Stimulated activated naive CD4-positive, alpha-beta T cell treated with Interleukin-2 at 50 U/mL for 16 hours (primary cell): ENCODE measurements at places on chromosomes 13 and 19.
A peak's percentile ranks its signal among the peaks of the same experiment; 100 is the strongest.

DNA sequence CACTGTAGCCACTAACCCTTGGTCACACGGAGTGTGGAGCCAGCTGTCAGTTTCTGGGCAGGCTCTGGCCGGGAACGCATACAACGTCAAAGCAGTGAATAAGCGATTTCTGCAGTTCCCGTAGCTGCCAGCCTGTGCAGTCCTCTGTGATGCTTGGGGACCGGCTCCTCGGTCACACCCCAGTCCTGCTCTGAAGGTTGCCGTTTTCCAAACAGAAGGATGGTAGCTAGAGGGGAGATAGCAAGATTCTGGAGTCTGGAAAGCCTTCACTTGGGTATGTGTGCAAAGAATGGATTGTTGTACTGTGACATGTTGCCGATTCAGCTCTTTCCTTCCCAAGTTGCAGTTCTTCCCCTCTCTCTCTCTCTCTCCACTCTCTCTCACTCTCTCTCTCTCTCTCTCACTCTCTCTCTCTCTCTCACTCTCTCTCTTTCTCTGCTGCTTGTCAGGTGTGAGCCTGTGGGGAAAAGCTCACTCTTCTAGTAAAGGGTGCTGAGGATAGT is 38.7 kb upstream of the C1QTNF9 start:
- DNase-seq: peak; percentile 49

GRCh38 chr13:20475927-20476691 is 49.5 kb downstream of the CRYL1 start:
- DNase-seq: peak; percentile 51

- no peak for DNase-seq
These were observed 12.7 kb downstream of the ZNF574 start for GRCh38 chr19:42088471-42089190.

DNA sequence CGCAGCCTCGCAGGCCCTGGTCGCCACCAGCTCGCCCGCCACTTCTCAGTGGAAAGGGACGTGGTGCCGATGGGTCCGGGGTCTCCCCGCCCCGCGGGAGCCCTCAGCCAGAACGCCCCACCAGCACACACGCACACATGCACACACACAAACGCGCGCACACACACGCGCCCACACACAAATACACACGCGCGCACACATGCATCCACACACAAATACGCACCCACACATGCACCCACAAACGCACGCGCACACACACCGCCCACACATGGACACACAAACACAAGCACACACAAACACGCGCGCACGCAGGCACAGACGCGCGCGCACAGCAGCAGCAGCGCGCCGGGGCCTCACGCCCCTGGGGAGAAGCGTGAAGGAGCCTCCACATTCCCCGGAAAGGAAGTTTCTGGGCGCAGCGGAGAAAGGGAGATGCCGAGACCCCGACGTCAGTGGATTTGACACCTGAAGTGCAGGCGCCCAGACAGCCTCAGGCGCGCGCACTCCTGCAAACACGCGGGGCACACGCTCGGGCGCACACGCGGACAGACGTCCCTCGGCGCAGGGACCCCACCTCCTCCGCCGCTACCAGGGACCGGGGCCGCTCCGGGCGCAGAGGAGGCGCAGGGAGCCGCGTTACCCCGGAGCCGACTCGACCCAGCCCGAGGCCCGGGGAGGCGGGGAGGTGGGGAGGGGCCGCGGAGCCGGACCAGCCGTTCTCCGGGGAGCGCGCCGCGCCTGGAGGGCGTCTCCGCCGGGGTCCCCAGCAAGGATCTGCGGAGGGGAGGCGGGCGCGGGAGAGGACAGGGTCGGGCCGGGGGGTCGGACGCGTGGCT is 622 bp downstream of the RASA3 start:
- peak; percentile 45 for DNase-seq

DNA sequence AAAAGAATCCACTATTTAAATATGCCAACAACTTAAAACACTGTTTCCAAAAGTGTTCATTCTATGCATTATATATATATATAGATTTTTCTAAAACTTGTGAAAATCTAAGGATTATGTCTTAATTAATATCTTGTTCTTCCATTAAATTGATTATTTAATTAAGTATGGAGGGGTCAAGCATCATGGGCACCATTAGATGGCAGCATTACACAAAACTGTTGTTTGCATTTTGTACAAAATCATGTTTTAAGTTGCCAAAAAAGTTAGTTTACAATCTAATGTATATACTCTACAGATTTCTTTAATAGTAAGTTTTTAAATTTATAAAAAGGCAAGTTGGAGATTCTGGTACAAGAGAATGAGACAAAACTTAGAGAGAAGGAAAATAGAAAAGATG is 213.2 kb upstream of the EDNRB start:
- DNase-seq: no peak

GRCh38 chr13:114099191-114099590 is 33.2 kb downstream of the RASA3 start:
- no peak for DNase-seq

GRCh38 chr19:43768273-43769050 is 12.3 kb downstream of the KCNN4 start:
- no peak for DNase-seq

DNA sequence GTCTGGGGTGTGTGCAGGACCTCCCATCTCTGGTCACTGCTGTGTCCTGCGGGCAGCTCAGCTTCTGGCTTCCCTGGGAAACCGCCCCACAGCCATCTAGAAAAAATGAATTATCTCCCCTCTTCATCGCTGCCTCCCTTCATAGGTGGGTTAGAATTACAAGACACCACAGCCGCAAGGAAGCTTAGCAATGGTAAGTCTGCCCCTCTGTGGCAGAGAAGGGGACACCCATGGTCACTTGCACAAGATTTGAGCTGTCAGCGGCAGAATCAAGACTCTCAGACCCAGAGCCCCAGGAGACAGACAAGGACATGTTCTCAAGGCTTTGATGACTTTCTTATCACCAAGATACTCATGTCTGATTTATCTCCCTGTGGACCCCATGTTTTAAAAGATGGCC is 110.8 kb upstream of the PABPC3 start:
- no peak for DNase-seq

- no peak for DNase-seq
These were observed 2.1 kb upstream of the NLRP7 start for GRCh38 chr19:54949412-54949811.

- no peak for DNase-seq
These were observed 111.3 kb upstream of the EDNRB start for GRCh38 chr13:78029901-78030300.

DNA sequence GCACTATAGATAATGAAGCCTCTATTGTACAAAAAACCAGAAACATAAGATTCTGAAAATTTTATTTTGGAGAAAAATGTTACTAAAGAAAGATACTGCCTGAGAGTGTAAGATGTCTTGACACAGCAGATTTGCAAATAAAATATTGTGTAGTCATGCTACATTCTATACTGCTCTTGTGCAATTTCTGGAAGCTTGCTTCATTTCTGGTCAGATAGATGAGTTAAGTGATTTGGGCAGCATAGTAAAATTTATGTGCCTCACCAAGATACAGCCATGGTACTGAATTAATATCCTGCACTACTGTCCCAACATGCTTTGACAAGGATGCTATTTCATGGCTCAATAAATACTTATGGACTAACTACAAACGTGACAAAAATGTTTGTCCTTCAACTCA is 55.1 kb upstream of the STARD13 start:
- DNase-seq: no peak

DNA sequence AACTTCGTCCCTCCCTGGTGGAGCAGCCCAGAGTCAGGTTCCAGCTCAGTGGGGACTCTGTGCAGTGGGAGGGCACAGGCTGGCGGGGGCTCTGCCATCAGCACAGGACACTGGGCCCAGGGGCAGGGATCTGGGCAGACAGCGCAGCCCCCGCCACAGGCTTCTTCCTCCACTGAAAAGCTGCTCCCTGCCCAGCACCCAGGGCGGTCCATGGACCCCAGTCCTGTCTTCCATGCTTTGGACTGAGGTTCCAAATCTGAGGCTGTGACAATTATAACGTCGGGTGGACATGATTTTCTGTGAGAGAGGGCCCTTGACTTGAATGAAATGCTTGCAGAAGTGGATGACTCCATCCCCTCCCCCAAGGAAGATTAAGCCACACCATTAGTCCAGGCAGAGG is 21.2 kb upstream of the NCCRP1 start:
- no peak for DNase-seq

DNA sequence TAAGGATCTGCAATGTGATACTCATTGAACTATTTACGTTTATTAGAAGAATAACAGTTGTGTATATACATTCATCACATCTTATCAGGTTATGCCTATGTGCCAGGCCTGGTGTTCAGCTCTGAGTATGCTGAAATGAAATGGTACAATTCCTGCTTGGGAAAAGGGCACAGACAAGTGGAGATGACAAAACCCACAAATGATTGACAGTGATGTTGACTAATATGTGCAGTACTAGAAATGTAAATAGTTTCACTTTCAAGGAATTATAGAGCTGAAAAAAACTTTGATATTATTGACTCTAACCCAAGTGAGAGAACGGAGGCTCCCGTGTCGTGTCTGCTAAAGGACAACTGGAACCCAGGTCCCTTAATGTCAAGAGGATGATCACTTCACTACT is 386.8 kb upstream of the DACH1 start:
- no peak for DNase-seq

DNA sequence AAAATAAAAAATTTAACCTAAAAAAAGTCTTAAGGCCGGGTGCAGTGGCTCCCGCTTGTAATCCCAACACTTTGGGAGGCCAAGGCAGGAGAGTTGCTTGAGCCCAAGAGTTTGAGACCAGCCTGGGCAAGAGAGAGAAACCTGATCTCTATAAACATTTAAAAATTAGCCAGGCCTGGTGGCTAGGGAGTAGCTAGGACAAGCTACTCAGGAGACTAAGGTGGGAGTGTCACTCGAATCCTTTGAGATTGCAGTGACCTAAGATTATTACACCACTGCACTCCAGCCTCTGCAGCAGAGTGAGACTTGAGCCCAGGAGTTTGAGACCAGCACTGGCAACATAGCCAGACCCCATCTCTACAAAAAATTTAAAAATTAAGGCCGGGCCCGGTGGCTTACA is 1.1 kb downstream of the CCDC97 start:
- no peak for DNase-seq

GRCh38 chr13:113216254-113217048 is 7.0 kb downstream of the CUL4A start:
- DNase-seq: no peak

DNA sequence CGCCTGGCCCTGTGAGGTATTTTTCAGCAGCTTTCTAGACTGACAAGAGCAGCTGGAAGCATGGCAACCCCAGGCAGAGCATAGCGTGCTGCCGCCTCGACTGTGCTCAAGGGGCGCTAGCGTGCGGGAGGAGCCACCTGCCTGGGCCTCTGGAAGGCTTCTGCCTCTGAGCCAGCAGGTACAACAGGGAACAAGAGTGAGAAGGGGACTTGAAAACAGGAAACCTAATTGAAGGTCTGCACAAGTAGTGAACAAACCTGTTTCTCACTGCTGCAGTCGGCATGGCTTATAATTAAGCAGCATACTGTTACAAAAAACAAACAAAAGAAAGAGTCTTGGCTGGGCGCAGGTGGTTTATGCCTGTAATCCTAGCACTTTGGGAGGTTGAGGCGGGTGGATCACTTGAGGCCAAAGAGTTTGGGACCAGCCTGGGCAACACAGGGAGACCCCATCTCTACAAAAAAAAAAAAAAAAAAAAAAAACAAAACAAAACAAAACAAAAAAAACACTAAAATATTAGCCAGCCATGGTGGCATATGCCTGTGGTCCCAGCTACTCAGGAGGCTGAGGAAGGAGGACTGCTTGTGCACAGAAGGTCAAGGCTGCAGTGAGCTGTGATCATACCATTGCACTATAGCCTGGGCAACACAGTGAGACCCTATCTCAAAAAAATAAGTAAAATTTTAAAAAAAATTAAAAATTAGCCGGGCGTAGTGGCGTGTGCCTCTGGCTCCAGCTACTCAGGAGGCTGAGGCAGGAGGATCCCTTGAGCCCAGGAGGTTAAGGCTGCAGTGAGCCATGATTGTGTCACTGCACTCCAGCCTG is 12.6 kb upstream of the GARRE1 start:
- DNase-seq: no peak

DNA sequence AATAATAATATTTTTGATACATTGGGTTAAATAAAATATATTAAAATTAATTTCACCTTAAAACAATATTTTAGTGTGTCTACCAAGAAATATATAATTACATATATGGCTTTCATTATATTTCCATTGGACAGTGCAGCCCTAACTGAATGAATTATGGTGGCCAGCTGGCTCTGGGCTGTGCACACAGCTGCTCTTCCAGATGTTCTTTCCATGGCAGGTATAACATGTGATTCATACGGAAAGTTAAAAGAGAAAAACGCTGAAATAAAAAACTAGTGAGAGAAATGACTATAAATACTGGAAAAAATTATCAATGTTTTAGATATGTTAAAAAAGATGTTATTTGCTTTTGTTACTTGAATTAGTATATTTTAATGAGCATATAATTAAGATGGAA is 216.3 kb downstream of the RGCC start:
- no peak for DNase-seq

- DNase-seq: no peak
These were observed 55.6 kb downstream of the TMED1 start for GRCh38 chr19:10780368-10780767.

GRCh38 chr13:42681326-42682100 is 99.9 kb upstream of the FAM216B start:
- DNase-seq: no peak

- DNase-seq: no peak
These were observed 1471.7 kb upstream of the PRR20A start for GRCh38 chr13:55669051-55669450.

DNA sequence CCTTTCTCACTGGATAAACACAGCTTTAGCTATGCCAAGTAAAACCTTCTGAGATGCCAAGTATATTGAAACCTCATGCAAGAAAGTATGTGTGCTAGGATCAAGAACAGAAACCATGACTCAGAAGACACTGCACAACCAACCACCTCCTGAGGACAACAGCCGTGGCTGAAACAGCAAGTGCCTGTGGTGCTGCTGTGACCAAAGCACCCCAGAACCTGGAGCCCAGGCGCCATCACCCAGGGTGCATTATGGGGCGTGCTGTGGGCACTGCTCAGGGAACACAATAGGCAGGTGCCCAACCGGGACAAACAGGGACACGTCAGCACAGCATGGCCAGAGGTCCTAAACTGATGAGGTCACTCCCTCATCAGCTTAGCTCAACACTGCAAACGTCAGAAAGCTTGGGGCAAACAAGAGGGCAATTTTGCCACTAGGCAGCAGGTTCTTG is 101.3 kb upstream of the SLC15A1 start:
- DNase-seq: peak; percentile 50

GRCh38 chr13:50589651-50590054 is 253.8 kb downstream of the DLEU7 start:
- no peak for DNase-seq

DNA sequence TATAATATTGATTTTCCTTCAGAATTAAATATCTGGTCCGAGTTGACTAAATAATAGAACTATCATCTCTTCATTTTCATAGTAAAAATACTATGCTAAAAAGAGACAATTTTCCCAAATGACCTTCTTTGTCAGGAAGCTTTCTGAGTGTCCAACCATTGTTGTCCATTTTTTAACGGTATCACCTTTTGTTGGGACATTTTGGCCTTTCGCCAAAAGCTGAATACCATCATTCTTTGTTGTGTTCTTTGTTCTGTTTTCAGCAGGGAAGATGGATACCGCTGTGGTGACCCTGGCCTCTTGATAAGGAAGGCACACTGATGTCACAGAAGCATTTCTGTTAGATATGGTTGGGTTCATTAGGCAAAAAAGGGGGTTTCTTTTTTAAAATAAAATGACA is 654.4 kb upstream of the GPC6 start:
- DNase-seq: no peak

GRCh38 chr13:42574011-42574410 is at the start of gene TNFSF11:
Gene TNFSF11 (plus strand): TSS chr13:42574152. CDS start chr13:42574304, 152 bp downstream.
- no peak for DNase-seq

GRCh38 chr13:80314711-80315653 is 25.9 kb downstream of the SPRY2 start:
- no peak for DNase-seq
